Activated B cell treated with CpG ODN at 0.5 μM for 24 hours (primary cell): ENCODE measurements at places on chromosomes 1 and 21. TPM values are rescaled to one million over a fixed set of nuclear protein-coding genes. Genes with fewer than 3 reads are reported as not detected.

DNA sequence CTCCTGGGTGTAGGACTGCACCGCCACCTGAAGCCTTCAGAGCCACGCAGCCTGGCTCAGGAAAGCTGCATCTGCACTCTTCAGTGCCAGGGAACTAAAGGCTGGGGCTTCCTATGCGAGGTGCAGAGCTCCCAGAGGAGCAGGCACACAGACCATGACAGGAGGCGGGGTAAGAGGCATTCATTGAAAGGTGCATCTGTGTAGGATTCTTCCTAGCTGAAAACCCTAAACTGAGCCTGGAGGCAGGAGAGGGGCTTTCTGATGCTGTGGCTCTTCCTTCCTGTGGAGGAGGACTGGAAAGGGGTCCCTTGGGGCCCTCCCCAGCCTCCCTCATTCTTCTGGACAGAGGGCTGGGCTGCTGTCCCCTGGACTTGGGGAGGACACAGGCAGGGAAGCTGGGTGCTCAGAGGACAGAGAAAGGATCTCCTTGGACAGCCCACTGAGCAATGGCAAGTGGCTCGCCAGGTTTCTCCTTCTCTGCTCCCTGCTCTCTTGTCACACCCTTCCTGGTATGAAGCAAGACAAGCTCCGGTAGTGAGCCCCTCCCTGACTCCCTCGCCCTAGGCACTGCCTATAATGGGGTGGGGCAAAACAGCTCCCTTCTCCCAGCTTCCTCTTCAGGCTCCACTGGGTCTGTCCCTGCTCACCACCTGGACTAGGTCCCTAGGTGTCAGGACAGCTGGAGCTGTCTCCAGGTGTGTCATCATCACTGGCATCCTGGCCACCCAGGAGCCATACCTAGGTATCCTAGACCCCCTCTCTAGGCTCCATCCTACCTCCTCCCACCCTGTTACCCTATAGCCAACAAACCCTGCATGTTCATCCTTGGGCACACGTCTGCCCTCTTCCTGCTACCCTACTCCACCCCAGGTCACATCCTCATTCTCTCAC is 20.0 kb downstream of the S100A6 start:
- no peak for DNase-seq

DNA sequence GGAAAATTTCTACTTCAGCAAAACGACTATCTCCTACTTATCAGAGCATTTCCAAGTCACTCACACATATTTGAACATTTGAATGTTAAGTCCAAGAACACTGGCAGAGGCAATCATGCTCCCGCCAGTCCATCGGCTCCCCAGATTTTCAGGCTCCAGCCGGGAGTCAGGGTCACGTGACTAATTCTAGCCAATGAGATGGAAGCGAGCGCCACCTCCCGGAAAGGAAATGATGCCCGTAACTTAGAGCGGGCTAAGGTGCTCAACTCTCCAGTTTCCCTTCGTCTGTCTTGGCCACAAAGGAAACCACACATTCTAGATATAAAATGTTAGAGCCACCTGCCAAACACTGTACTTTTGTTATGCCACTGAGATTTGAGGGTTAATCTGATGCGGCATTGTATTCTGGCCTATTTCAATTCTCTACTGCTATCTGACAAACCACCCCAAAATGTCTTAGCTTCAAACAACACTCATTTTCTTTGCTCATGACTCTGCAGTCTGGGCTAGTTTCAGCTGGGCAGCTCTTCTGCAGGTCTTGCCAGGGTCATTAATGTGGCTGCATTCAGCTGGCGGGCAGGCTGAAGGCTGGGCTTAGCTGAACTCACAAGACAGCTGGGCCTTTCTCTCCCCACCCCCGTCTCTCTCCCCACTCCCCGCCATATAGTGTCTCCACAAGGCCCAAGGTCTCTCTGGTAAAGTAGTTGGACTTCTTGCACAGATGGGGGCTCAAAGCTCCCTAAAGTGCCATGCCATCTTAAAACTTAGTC is 16.5 kb upstream of the LHX4 start:
- DNase-seq = no peak

Gene LRRC3
- total RNA-seq = 0.91 and 1.00 TPM in 2 replicates

GRCh38 chr1:244021427-244021826 is 29.7 kb upstream of the ZBTB18 start:
- no peak for DNase-seq

Gene KRTAP27-1
- not detected in 2 replicates for total RNA-seq

DNA sequence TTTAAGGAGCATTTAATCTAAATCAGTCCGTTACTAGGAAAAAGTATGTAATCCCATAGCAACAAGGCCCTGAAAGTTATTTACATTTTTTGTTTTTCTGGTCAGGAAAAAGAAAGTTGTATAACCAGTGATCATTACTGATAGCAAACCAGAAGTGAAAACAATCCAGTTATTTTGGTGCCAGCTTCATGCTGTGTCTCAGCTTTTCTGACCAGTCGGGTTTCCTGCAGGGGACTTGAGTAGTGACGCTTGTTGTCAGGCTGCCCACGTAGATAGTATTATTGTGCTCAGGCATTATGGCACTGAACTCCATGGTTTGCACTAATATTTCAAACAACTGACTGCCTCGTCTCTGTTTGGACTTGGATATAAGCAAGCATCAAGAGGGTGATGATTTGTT is 55.2 kb downstream of the SASS6 start:
- no peak for DNase-seq

Gene FCRL1
- 111 and 138 TPM in 2 replicates for total RNA-seq

GRCh38 chr1:67339623-67340343 is 32.1 kb downstream of the IL12RB2 start:
- no peak for DNase-seq

Gene LCE2A
- not detected in 2 replicates for total RNA-seq

- DNase-seq = no peak
Measured at GRCh38 chr1:111749628-111750027, 6.1 kb upstream of the DDX20 start.

DNA sequence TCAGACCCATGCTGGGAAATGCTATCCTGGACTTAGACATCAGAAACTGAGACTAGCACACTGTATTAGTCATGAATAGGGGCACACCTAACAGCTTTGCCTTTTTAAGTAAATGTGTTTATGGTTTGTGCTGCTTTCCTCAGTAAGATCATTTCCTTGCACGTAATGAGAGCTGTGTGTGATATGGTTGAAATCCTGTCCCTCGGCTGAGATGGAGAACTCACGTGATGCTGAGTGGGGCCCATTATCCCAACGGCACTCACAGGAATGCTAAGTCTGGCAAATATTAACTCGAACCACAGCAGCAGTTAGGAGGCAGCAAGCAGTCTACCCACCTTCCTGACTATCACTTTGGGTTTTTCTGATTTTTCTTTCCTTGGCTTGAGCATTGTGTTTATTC is 38.2 kb downstream of the BCL9 start:
- DNase-seq = no peak

- peak; percentile 72 for DNase-seq
Measured at GRCh38 chr21:33383056-33383888, 19.9 kb upstream of the IFNGR2 start.

DNA sequence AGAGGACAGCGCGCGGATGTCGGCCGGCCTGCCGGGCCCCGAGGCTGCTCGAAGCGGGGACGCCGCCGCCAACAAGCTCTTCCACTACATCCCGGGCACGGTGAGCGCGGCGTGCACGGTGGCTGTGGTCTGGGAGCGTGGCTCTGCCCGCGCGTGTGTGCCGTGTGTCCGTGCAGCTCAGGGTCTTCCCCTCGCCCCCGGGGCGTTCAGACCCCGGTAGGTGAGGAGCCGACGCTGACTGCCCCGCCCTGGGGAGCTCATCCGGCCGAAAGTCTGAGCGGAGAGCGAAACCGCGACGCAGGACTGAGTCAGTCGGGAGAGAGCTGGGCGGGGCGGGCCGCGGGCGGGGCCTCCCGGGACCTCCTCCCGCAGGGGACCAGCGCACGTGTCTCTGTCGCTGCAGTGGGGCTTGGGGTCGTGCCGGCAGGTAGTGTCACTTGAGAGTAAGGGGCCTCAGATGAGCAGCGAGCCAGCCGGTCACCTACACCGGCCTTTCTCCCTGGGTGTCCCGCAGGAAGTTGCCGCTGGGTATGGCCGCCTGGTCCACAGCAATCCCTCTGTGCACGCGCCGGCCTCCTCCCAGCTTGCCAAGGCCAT is 520 bp downstream of the PLEKHN1 start:
- DNase-seq = peak; percentile 65

DNA sequence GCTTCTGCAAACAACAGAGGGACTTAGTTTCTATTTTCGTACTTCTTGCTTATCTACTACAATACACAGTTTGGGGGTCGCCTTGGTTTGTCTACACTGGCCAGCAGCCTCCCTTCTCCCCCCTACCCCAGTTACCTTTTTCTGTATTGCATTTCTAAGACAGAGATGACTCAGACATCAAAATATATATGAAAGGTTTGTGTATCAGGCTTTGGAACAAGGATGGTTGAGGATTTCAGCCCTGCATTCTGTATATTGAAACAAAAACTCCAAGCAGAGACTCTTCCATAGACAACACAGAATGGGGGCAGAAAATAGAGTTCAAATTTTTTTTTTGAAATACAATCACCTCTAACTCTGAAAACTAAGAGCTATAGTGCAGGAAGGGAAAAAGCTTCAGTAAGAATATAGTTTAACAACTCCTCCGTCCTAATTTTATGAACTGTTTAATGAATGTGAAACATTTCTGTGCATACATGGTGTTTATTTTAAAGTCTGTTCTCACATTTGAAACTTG is 1.9 kb downstream of the SAMD13 start:
- no peak for DNase-seq

DNA sequence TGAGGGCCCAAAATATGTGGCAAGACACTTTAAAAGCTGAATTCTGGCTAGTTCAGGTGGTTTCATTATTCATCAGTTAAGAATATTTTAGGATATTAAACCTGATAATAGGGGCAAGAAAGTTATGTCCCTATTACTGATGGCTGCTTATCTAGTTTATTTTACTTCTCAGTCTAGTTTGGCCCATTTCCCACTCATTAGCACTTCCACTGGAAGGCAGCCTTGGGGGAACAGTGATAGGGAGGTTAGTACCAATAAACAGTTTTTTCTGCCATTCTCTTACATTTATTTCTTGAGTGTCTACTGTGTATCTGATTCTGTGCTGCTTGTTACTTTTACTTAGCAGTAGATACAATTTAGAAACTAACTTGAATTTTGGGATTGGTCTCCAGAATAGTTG is 9.0 kb downstream of the PPP1R12B start:
- no peak for DNase-seq
